ENCODE measurements at places on chromosomes 3 and 15. TPM values are rescaled to one million over a fixed set of nuclear protein-coding genes. Genes with fewer than 3 reads are reported as not detected.

GABRG3 gene
- not detected for total RNA-seq

DNA sequence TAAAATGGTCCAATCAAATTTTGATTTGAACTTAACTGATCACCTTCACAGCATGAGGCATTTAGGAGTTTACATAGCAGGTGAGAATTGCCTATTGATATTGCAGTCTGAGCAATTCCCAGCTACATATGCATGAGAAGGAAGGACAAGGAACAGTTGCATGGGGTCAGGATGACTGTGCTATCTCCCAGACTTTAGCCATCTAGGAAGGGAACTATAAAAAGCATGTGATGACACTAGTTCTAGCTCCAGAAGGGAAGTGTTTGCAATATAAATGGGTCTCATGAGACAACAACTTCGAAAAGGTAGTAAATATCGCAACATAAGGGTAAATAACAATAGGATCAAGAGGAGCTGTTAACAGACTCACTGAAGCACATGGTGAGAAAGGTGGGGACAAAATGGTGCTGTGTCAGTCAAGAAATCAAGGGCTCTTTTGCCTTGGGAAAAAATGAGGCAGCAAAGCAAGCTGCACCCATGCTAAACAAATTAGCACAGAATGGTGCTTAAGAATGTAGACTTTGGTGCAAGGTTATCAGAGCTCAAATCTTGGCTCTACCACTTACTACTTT is 90.4 kb upstream of the SLC2A2 start:
- no peak for DNase-seq

DNA sequence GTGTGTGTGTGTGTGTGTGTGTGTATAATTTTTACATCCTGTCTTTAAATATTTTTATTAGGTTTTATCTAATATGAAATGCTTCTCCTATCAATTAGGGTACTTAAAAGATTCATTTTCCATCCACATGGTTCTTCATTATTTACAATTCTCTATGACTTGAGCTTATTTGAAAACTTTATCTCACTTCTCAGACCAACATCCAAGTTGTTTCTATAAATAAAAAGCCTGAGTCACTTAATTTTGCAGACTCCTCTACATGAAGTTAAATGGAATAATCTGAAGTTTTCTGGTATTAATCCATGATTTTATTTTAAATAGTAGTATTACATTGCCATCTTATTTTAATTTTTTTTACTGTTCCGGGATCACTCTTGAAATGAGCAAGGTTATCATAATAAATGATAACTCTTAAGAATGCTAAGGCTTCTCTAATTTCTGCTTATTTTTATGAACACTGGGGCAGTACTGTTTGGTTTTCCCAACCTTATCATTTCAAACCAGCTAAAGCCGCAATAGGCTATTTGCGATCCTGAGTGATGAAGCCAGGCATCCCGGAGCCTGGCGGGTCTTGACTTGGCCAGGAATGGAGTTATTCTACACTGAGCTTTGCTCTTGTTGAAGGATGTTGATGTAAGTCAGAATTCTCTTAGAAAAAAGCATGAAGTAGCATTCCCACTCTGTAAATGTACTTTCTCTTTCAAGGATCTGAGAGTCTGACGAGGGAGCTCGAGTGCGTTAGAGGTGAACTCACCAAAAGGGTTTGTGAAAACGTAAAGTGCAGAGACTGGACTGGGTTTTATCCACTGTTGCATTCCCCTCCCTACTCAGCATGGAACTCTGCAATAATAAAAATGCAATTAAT is 220.2 kb upstream of the LRTM1 start:
- no peak for DNase-seq

RLBP1 gene
- not detected for total RNA-seq

UCN2 gene
- total RNA-seq: not detected

GRCh38 chr3:127652246-127652995 is 20.3 kb upstream of the ABTB1 start:
- DNase-seq: no peak

FOXB1 gene
- not detected for total RNA-seq

GRCh38 chr15:100723315-100723801 is 121.0 kb downstream of the ASB7 start:
- peak; percentile 3 for DNase-seq

DNA sequence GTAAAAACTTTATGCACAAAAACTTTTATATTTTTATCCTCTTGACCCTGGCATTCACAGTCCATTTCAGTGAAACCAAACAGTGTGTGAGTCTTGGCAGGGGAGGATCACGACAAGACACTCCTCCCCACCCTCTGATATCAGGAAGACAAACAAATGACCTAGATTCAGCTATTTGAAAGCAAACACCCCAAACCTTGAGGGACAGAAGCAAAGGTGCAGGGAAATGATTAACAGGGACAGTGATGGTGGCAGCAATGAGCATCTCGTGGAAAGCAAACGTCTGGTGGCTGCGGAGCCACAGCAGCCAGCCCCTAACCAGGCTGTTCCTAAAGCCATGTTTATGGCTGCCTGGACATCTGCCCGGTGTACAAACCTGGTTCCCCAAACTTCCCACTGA is 52.1 kb downstream of the FSIP1 start:
- DNase-seq: no peak

VPS39 gene
- 239 TPM for total RNA-seq

DNA sequence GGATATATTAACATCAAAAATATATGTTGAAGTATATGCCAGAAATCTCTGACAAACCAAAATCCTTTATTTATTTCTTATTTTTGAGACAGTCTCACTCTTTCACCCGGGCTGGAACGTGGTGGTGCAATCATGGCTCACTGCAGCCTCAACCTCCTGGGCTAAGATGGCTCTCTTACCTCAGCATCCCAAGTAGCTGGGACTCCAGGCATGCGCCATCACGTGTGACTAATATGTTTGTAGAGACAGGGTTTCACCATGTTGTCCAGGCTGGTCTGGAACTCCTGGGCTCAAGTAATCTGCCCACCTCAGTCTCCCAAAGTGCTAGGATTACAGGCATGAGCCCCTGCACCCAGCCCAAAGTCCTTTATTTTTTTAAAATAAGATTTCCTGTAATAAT is 11.9 kb downstream of the FAIM start:
- DNase-seq: no peak

DNA sequence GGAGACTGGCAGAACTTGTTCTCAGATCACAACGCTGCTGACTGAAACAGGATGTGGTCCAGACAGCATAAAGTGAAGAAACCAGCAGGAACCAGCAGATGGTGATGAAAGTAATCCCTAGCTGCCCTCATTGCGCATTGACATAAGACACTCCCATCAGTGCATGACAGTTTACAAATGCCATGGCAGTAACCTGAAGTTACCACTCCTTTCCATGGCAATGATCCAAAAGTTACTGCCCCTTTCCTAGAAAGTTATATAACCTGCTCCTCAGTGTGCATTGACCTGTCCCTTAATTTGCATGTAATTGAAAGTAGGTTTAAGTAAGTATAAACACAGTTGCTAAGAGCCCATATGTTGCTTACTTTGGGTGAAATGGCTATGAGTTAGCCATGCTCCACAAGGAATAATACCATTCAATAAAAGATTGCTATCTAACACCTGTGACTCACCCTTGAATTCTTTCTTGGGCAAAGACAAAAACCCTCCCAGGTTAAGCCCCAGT is 149.1 kb upstream of the CD96 start:
- DNase-seq: no peak

GRCh38 chr3:21274079-21274571 is 476.9 kb downstream of the ZNF385D start:
- no peak for DNase-seq

All from tibial nerve (tissue), 4 donors.